T-cell (primary cell): ENCODE measurements at places on chromosomes 1 and 21.

GRCh38 chr1:172887162-172887561 is 163.6 kb downstream of the TNFSF18 start:
- DNase-seq, result no peak

DNA sequence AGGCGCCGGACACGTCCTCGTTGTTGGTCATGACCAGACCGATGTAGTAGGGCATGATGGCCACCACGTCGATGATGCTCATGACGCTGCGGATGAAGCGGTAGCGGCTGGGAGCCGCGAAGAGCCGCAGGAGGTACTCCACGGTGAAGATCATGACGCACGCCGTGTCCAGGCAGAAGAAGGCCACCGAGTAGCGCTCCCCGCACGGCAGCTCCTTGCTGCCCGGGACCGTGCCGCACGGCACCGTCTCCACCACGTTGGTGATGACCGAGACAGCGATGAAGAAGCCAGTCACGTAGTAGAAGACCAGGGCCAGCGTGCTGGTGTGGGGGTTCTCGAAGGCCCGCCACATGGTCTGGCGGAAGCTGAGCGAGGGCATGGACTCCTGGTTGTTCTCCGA is 7.6 kb downstream of the KCND3 start:
- DNase-seq, result no peak

DNA sequence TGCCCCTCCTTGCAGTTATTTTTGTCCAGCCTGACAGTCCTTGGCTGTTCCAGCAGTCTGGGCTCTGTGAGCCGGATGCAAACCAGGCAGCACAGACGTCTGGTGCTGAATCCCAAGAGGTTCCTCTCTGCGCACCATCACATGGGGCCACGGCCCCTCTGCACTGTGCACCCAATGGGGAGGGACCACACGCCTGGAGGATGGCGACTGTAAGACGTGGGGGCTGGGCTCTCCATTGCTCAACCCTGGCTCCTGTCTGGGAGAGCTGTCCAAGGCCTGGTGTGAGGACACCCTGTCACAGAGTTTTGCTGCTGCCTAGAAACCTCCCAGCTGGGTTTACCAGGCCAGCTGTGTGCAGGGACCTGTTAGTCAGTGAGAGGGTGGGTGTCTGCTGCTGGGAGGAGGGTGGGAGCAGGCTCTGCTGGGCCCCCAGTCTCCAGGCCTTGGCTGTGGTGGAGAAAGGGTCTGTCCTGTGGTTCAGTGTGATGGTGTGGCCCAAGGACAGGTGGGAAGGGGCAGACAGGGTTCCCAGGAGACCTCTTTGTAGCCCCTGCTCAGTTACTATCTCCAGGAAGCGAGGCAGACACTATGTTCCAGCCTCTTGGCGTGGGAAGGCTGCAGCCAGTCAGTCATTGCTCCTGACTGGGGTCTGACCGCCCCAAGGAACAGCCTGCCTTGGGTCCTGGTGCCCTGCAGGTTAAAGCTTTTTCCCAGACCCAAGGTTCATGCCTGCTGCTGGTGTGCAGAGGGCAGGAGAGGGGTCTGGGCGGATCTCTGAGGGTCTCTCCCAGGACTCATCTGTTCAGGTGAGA is 13.8 kb downstream of the HEYL start:
- no peak for DNase-seq

DNA sequence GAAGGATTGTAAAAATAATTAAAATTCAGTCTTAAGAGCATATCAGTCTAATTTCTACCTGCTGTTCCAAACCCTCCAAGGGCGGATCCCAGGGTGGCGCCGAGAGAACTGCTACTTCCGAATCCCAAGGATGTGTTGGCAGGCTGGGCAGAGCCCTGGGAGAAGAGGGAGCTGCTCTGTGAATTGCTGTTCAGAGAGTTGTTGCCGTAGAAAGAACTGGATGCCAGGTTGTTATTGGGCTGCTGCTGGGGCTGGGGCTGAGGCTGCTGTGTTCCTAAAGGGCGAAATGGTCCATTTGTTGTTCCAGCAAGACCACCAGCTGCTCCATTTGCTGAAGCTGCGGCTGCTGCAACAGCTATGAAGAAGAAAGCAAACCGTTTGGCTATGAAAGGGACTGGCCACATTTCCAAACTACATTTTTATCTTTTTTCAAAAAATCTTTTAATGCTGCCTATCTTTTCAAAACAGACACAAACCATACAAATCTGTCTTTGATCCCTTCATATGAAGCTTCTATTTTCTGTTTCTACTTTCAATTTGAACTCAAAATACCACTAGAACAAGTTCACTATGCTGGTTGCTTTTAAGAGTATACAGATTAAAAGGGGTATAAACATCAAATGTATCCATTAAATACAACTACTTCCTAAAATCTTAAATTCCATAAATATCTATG is 57.5 kb upstream of the SDC3 start:
- no peak for DNase-seq
